ENCODE measurements at places on chromosomes 16 and 17.

- no peaks in the 10 kb centered on the region for H3K36me3 ChIP-seq
- no peaks in the 10 kb centered on the region for H3K27me3 ChIP-seq
- H3K27ac ChIP-seq, result peak overlapping the region; percentile 34
- peaks cover 66% of the 10 kb centered on the region for H3K4me1 ChIP-seq
- no peak overlapping the region for H3K4me3 ChIP-seq
Measured at GRCh38 chr16:87201052-87201451, 116.1 kb downstream of the C16orf95 start.

DNA sequence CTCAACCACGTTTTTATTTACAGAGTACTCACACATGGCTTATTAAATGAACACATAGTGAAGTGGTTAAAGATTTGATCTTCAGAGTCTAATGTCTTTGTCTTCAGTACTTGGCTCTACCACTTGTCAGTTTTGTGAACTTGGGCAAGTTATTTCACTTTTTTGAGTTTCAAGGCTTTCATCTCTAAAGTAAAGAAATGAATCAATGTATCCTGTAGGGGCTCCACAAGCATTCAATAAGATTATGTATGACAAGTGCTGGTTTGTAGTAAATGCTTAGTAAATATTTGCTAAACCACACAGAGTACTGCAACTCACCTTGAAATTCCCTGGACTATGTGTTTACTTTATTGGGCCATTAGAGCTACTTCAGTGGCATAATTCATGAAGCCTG, 446.0 kb upstream of the GOT2 start:
- DNase-seq, result no peak
- no peaks in the 10 kb centered on the region for H3K36me3 ChIP-seq
- H3K4me3 ChIP-seq, result no peak overlapping the region

DNA sequence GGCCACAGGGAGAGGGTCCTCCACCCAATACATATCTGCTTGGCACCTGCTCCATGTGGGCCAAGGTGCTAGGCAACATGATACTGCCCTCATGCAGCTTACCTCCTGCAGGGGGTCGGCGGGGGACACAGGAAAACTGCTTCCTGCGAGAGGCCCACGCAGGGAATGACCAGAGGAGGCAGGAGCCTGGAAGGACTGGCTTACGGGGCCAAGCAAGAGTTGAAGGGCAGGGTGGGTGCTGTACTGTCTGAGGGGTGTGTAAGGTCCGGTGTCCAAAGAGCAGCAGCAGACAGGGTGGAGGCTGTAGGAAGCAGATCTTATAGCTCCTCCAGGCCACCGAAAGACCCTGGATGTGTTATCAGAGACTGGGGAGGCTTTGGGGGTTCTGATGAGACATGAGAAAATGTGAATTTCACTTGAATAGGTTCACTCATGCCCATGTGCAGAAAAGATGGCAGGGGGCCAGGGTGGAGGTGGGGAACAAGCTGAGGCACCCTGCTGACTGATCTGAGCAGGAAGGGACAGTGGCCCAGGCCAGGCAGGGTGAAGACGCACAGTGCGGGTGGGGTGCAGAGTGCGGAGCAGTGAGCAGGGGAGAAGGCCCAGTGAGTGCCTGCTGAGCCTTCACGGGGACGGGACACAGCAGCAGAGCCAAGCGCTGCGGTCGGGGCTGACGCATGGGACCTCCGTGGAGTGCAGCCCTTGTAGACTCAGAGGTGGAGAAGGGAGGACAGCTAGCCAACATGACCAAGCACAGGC, 8.3 kb downstream of the FLCN start:
- DNase-seq, result no peak
- no peaks in the 10 kb centered on the region for H3K4me1 ChIP-seq
- H3K27ac ChIP-seq, result no peak overlapping the region
- H3K36me3 ChIP-seq, result peaks cover 30% of the 10 kb centered on the region
- no peak overlapping the region for H3K4me3 ChIP-seq

- H3K27ac ChIP-seq, result no peak overlapping the region
- no peak for DNase-seq
- peaks cover 18% of the 10 kb centered on the region for H3K4me1 ChIP-seq
- no peaks in the 10 kb centered on the region for H3K36me3 ChIP-seq
- no peaks in the 10 kb centered on the region for H3K27me3 ChIP-seq
Measured at GRCh38 chr16:50400967-50401348, 32.2 kb upstream of the BRD7 start.

- 0 out of 2 replicates have a peak, but pooled peaks cover 4% of the 10 kb centered on the region for H3K36me3 ChIP-seq
- no peaks in the 10 kb centered on the region for H3K27me3 ChIP-seq
- DNase-seq, result peak; percentile 67
- no peak overlapping the region for H3K27ac ChIP-seq
Measured at GRCh38 chr16:3879887-3880564, 487 bp downstream of the CREBBP start.

DNA sequence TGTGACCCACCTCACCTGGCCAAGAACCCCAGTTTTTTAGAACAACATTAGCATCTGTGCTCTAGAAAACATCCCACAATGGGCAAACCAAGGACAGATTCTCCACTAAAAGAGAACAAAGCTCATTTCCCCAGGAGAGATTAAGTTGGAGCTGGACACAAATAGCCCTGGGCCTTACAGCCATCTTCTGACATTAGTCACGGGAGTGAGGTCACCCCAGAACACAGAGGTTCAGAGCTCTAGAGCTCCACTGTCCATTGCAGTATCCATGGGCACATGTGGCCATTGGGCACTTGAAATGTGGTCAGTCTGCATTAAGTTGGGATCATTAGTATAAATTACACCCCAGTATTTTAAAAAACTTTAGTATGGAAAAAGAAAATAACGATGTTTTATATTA, 47.6 kb upstream of the RBBP6 start:
- no peak for DNase-seq
- H3K27me3 ChIP-seq, result peaks cover 48% of the 10 kb centered on the region
- no peaks in the 10 kb centered on the region for H3K36me3 ChIP-seq
- H3K27ac ChIP-seq, result no peak overlapping the region

GRCh38 chr17:63571632-63572310, 21.5 kb downstream of the DCAF7 start:
- 0 out of 2 replicates have a peak, but pooled peaks cover 7% of the 10 kb centered on the region for H3K4me1 ChIP-seq
- no peaks in the 10 kb centered on the region for H3K36me3 ChIP-seq
- DNase-seq, result peak; percentile 72
- H3K4me3 ChIP-seq, result no peak overlapping the region

- H3K36me3 ChIP-seq, result 0 out of 2 replicates have a peak, but pooled peaks cover 2% of the 10 kb centered on the region
- no peak for DNase-seq
- no peaks in the 10 kb centered on the region for H3K4me1 ChIP-seq
- no peak overlapping the region for H3K4me3 ChIP-seq
- no peaks in the 10 kb centered on the region for H3K27me3 ChIP-seq
- H3K27ac ChIP-seq, result no peak overlapping the region
Measured at GRCh38 chr16:25143928-25144327, 32.4 kb downstream of the LCMT1 start.

- no peak for DNase-seq
- no peaks in the 10 kb centered on the region for H3K36me3 ChIP-seq
- H3K4me1 ChIP-seq, result no peaks in the 10 kb centered on the region
- H3K27me3 ChIP-seq, result peaks cover 75% of the 10 kb centered on the region
Measured at GRCh38 chr16:77840093-77840492, 51.7 kb downstream of the VAT1L start.

GRCh38 chr17:39679521-39680192, 8.2 kb downstream of the PGAP3 start:
- peaks cover 22% of the 10 kb centered on the region for H3K4me1 ChIP-seq
- DNase-seq, result no peak
- no peaks in the 10 kb centered on the region for H3K36me3 ChIP-seq
- no peak overlapping the region for H3K27ac ChIP-seq
- no peak overlapping the region for H3K4me3 ChIP-seq

- no peaks in the 10 kb centered on the region for H3K27me3 ChIP-seq
- H3K27ac ChIP-seq, result no peak overlapping the region
- no peaks in the 10 kb centered on the region for H3K36me3 ChIP-seq
- H3K4me1 ChIP-seq, result peaks cover 38% of the 10 kb centered on the region
Measured at GRCh38 chr17:39772415-39772814, 34.7 kb downstream of the GRB7 start.

DNA sequence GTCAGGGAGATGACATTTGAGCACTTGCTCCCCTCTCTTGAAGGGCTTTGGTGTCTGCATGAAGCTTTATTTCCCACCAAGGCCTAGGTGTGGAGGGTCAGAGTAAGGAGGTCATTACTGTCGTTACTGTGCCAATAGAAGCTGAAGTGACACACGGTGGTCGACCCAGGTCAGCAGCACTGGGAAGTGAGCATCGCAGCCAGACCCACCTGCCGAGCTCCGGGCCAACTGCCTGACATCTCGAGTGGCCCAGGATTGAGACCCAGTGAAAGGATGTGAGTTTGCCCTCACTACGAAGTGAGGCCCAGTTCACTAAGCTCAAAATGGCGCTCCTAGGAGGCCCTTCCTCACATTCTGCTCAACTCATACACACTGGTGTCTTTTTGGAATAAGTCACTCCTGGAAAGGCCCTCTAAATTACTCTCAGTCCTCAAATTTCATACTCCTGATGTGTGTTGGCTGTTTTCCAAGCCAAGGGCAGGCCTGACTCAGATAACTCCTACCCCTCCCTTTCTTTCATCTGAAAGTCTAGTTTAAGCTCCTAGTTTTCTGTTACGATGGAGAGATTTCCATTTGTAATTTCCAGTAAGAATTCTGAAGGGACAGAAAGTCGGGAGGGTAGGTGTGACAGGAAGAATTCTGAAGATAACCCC, 200.4 kb downstream of the LGALS9B start:
- no peaks in the 10 kb centered on the region for H3K36me3 ChIP-seq
- H3K4me1 ChIP-seq, result no peaks in the 10 kb centered on the region
- peak; percentile 25 for DNase-seq
- no peaks in the 10 kb centered on the region for H3K27me3 ChIP-seq

DNA sequence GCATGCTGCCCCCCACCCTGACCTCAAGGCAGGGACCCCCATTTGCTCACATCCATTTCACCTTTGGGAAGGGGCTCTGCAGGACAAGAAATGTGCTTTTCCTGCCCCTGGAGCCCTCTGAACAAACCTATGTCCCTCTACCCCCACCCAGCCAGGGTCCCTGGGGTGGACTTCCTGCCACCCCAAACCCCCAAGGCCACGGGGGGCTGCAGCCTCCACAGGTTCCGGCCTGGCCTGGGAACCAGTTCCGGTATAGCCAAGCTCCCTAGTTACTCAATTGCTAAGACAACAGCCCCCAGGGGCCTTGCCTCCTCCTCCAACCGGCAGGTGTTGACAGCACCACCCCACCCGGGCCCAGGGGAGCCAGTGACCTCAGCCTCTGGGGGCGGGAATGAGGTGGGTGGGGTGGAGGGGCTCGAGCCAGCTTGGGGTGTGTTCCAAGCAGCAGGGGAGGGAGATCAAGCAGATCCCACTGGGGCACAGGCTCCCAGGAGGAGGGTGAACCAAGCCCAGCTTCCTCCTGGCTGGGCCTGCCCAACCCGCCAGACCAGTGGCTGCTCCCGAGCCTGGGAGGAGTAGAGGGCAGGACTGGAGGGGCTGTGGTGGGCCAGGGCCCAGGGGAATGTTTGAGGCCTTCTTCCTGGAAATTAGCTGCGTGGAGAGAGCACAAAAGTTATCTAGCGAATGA, 6.6 kb downstream of the PNMT start:
- peaks cover 34% of the 10 kb centered on the region for H3K4me1 ChIP-seq
- no peaks in the 10 kb centered on the region for H3K36me3 ChIP-seq

- no peaks in the 10 kb centered on the region for H3K36me3 ChIP-seq
- H3K27ac ChIP-seq, result no peak within 1 kb of the TSS
Measured at GRCh38 chr17:7336240-7337175, at the start of gene ACAP1. ACAP1 (plus strand) TSS chr17:7336529; CDS start chr17:7336735, 206 bp downstream.

DNA sequence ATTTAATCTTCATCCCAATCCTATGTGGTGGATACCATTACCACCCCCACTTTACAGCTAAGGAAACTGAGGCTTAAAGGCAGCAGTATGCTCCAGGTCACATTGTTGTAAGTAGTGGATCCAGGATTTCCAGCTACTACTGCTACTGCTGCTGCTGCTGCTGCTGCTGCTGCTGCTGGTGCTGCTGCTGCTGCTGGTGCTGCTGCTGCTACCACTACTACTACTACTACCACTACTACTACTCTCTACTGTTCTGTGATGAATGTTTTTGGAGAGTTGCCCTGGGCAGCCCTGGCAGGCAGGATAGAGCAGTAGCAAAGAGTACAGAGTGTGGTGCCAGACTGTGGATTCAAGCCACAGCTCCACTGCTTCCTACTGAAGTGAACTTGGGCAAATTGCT, 49.3 kb upstream of the SLC12A3 start:
- no peak for DNase-seq
- 0 out of 2 replicates have a peak, but pooled peaks cover 8% of the 10 kb centered on the region for H3K36me3 ChIP-seq
- no peak overlapping the region for H3K4me3 ChIP-seq
- H3K4me1 ChIP-seq, result peaks cover 20% of the 10 kb centered on the region
- H3K27ac ChIP-seq, result no peak overlapping the region

- H3K36me3 ChIP-seq, result no peaks in the 10 kb centered on the region
- 0 out of 2 replicates have a peak, but pooled peaks cover 3% of the 10 kb centered on the region for H3K4me1 ChIP-seq
- DNase-seq, result no peak
- H3K27me3 ChIP-seq, result no peaks in the 10 kb centered on the region
- H3K27ac ChIP-seq, result no peak overlapping the region
Measured at GRCh38 chr16:4098501-4098900, 17.7 kb downstream of the ADCY9 start.

DNA sequence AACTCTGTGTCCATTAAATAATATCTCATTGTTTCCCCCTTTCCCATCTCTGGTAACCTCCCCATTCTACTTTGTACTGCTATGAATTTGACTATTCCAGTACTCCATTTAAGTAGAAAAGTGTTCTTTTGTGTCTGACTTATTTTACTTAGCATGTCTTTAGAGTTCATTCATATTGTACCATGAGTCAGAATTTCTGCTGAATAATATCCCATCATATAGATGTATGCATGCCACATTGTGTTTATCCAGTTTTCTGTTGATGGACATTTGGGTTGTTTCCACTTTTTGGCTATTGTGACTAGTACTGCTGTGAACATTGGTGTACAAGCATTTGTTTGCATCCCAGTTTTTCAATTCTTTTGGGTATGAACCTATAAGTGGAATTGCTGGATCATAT, 6.0 kb downstream of the PPM1D start:
- DNase-seq, result no peak
- no peak overlapping the region for H3K27ac ChIP-seq
- peaks cover 22% of the 10 kb centered on the region for H3K4me1 ChIP-seq
- H3K36me3 ChIP-seq, result no peaks in the 10 kb centered on the region
- no peak overlapping the region for H3K4me3 ChIP-seq

DNA sequence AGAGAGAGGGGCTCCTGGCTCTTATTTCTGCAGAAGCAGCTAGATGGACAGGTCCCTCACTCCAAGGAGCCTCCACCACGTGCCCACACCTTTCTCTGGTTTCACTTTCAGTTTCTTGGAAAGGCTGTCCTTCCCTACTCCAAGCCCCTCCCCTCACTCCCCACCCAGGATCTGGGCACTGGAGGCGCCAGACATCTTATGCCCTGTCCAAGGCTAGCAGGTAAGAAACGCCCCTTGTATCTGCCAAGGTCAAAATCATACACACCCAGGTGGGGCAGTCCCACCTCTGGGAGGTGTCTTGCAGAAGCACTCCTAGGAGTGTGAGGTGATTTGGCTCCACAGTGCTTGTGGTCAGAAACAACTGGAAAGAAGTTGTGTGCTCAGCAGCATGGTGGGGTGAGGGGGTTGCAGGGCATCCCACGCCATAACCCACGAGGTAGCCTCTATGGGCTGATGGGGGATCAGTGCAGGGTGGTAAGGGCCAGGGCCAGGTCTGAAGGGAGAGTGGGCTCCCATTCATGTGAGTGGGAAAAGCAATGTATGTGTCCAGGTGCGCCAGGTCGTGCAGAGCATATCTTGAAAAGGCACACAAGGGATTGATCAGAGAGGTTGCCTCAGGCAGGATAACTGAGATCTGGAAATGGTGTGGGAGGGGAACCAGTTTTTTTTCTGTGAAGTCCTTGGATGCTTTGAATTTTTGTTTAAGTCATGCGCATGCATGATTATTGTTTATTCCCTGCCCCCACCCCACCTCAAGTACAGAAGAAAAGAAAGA, 31.8 kb upstream of the PRM1 start:
- H3K4me1 ChIP-seq, result peaks cover 29% of the 10 kb centered on the region
- H3K27me3 ChIP-seq, result no peaks in the 10 kb centered on the region
- peak; percentile 90 for DNase-seq
- no peaks in the 10 kb centered on the region for H3K36me3 ChIP-seq
- peak overlapping the region; percentile 37 for H3K4me3 ChIP-seq

Measured in PC-9 (cell line).